ENCODE measurements at places on chromosomes 11 and 22. TPM values are rescaled to one million over a fixed set of nuclear protein-coding genes. Genes with fewer than 3 reads are reported as not detected.

DNA sequence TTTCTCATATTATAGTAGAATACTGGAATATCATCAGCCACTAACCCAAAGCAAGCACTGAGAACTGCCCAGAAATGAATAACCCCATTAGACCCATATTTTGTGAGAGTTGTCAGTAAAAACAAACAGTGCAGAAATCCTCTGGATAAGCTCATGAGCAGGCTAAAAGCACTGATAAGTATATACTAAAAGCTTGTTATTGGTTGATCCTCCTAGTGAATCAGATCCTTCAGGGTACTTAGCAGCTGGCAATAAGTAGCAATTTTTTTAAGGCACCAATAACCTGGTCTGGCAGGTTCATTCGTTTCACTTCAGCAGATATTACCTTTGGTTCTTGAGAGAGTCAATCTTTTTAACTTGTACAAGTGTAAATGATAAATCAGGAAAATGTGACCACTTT lies 1.2 kb downstream of the NOX4 start:
- no peak for DNase-seq

- DNase-seq = no peak
Measured at GRCh38 chr11:38538866-38539680, 1941.0 kb upstream of the RAG2 start.

DNA sequence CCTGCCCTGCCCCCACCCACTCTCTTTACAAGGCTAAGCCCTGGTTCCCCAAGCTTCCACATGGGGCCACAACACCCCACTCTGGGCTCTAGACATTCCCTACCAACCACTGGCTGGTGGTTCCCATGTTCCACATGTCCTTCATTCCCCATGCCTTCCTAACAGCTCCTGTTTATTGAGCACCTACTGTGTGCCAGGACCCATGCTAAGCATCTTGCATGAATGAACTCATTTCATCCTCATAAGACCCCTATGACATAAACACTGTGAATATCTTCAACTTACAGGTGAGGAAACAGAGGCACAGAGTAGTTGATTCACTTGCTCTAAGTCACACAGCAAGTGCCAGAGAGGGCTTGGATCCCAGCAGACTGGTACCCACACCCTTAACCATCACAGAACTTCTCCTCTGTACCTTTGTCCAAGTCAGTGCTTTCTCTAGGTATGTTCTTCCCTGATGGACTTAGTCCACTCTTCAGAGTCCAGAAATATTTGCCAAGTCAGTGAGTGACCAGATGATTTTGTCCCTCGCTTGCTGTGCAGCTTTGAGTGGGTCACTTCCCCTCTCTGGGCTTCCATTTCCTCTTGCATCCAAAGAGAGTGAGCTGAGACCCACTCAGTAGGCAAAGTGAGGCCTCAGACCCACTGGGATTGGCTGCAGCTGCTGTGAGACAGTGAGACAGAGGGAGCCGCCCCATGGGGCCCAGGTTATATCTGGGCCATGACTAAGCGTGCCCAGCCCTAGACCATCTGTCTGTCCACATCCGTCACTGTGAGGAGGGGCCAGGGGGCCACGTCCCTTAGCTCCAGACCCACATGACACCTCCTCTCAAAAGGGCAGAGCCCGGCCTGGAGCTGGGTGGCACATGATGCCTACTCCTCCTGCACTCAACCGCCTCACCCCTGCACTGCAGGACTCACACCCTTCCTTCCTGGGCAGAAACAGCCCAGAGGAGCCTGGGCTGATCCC lies 132.4 kb downstream of the MN1 start:
- no peak for DNase-seq

- no peak for DNase-seq
Measured at GRCh38 chr22:30600921-30601320, 6.1 kb upstream of the TCN2 start.

DNA sequence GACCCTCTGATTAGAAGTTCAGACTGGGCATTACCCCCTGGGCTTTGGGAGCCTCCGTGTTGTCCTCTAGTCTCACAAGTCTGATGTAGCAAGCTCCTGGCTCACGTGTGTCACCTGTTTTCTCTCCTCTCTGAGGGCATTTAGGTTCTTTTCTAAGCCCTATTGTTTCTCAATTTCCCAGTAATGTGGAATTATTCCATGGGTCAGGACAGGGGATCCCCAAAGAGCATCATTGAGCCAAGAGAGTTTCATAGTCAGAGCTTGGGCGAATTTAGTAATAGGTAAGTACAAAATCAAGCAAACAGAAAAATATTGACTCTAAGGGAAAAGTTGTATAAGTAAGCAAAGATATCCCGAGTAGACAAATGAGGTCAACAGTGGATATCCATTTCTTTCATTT lies 57.3 kb downstream of the PPP6R2 start:
- no peak for DNase-seq

DNA sequence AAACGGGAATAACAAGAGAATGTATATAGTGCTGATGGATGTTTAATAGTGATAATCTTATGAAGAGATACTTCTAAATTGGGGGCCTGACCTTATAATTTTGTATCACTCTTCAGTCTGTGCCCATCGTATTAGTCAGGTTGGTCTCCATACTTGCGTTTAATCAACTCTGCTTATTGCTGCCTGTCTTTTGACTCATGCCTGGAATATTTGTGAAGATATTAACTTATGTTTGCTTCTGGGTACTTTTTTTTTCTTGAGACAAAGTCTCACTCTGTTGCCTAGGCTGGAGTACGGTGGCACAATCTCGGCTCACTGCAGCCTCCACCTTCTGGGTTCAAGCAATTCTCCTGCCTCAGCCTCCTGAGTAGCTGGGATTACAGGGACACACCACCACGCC lies 24.0 kb downstream of the TMEM135 start:
- no peak for DNase-seq

DNA sequence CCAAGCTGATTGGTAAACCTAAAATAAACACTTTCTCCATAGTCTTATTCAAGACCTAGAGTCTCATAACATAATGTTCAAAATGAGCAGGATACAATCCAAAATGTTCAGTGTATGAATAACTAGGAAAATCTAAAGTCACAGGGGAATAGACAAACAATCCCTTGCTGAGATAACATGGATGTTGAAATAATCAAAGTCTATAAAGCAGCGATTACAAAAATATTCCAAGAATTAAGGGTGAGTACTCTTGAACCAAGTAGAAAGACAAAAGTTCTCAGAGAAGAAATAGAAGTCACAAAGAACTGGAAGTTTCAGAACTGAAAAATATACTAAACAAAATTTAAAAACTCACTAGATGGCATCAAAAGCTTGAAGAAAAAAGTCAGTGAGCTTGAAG lies 561.0 kb downstream of the INSC start:
- no peak for DNase-seq

DNA sequence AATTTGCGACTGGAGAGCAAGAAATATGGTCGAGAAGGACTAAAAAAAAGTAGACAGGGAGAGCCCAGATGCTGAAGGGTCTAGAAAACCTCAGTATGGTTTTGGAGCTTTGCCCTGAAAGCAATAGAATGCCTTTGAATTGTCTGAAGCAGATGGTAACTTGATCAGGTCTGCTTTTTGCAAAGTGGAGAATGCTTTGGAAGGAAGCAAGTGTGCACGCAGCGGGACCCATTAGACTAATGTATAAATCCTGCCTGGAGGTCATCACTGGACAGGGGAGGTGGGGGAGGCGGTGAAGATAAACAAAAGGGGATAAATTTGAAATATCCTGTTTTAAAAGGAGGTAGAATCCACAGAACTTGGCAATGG lies 757 bp upstream of the HINFP start:
- no peak for DNase-seq

- no peak for DNase-seq
Measured at GRCh38 chr11:66365711-66366619, 5.6 kb downstream of the SLC29A2 start.

GRCh38 chr11:69498614-69499175 lies 17.2 kb downstream of the LINC01488 start:
- no peak for DNase-seq

DNA sequence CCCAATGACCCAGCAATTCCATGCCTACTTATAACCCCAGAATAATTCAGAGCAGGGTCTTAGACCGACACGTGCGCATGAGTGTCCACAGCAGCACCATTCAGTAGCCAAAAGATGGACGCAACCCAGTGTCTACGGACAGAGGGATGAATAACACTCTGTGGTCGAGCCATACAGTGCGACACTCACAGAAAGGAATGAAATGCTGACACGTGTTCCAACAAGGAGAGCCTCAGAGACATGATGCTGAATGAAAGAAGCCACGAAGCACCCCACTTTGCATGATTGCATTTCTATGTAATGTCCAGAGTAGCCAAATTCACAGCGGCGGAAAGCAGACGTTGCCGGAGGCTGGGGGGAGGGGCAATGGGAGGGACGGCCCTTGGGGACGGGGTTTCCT lies 134.4 kb downstream of the CTTN start:
- no peak for DNase-seq

GRCh38 chr11:126334659-126335462 lies 20.6 kb upstream of the ST3GAL4 start:
- no peak for DNase-seq

- DNase-seq = no peak
Measured at GRCh38 chr11:112902361-112903011, 58.7 kb upstream of the NCAM1 start.

DNA sequence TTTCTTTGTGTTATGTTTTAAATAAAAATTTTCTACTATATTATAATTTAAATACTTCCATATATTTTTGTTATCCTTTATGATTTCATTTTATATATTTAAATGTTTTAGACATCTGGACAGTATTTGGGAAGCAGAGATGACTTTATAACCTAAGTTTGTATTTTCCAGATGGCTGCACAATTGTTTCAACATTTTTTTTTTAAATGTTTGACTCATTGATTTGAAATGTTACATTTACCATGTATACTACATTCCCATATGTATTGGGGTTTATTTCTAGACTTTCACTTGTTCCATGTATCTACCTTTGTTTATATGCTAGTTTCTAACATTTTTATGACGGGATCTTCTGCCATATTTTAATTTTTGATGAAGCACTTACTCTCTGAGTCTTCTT lies 766.5 kb downstream of the METTL15 start:
- DNase-seq = no peak

- DNase-seq = no peak
Measured at GRCh38 chr11:13210424-13210823, 67.2 kb upstream of the BMAL1 start.

- DNase-seq = no peak
Measured at GRCh38 chr11:47523490-47524225, 29.3 kb downstream of the CELF1 start.

- DNase-seq = no peak
Measured at GRCh38 chr22:25352294-25352680, 132.8 kb downstream of the CRYBB2 start.

- no peak for DNase-seq
Measured at GRCh38 chr11:119742263-119742861, 13.4 kb upstream of the NECTIN1 start.

DNA sequence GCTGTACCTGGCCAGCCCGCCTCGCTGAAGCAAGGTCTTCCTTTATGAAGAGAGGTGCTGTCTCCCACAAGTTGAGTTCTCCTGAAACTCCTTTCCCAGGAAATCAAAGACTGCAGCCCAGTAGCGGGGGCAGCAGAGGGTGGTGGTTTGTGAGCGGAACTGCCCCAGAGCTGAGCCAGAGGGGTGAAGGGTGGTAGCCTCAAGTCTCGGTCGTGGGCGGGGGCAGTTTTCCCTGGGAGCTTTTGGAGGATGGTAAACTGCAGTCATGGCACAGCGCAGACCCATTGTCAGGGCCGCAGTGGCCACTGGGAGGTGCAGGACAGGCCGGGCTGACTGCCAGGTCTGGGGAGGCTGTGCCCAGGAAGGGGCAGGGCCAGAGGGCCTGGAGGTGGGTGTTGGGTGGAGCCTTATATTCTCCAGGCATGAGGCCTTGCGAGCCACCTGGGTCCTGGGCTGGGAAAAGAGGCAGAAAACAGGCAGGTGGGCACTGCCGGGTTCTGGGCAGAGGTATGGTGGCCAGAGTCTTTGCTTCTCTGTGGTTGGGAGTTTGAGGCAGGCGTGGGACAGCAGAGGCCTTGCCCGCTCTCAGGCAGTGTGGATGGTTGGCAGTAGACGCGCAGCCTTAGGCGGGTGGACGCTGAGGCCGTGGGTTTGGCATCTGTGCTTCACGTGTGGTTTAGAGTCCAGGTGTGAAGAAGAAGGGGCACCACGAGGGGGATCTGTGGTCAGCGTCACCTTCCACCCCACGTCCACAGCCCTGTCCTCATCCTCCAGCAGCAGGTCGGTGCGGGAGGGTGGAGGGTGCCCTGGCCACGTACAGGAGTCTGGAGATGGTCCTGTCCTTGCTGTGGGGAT lies 1176.4 kb downstream of the BRD1 start:
- no peak for DNase-seq

DNA sequence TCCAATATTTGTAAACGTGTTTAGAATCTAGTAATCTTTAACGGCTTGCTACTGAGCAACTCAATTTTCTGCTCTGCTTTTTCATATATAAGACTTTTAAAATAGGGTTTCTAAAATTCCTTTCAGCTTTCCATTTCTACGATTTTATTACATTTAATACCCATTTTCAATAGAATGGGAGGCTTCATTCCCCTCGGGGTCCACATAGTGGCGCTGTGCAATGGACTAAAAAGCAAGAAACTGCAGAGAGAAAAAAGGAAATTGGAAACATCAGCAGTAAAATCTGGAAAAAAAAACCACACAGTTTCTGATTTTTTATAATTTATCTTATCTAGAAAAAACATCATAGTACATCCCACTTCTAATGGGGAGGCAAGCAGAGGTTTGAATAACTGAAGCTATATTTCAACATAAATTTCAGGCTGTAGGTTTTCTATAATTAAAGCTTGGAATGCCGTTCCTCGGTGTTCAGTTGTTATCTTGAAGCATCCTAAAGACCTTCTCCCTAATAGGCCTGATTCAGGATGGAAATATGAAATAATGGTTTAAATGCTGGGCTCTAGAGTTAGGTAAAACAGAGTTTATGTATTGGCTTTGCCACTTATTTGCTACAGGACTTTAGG lies 18.7 kb upstream of the JHY start:
- no peak for DNase-seq

- DNase-seq = no peak
Measured at GRCh38 chr11:56783448-56784041, 35.0 kb upstream of the OR9G4 start.

- DNase-seq = no peak
Measured at GRCh38 chr11:7632211-7632610, 41.1 kb downstream of the CYB5R2 start.

DNA sequence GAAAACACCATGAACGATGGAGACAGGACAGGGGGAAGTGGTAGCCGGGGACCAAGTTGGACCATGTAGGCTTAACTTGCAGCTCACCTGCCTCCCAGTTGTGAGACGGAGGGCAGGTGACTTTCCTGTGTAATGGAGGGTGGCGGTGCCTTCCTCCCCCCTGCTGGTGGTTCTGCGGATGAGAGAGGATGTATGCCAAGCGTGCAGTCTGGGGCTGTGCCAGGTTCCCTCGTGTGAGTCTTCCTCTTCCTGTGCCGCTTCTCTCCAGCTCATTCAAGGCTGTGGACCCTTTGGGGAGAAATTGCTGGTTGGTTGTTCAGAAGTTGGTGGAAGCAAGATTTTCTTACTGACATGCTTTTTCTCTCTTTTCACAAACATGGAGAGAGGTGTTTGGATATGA lies 35.1 kb downstream of the MPPED1 start:
- DNase-seq = no peak

- DNase-seq = no peak
Measured at GRCh38 chr11:130765406-130765805, 150.9 kb downstream of the SNX19 start.

The SYT13 gene
- total RNA-seq = not detected

The SLC25A22 gene
- 73.6 TPM for total RNA-seq

The EIF4ENIF1 gene
- total RNA-seq = 53.5 TPM

The DEUP1 gene
- not detected for total RNA-seq

The OOSP3 gene
- total RNA-seq = not detected

The OR8G5 gene
- not detected for total RNA-seq

The CDK2AP2 gene
- total RNA-seq = 68.9 TPM

The EEF1G gene
- total RNA-seq = 1,800 TPM

Measured in CD8-positive, alpha-beta memory T cell (primary cell).